ENCODE measurements at places on chromosomes 2 and 18.

- DNase-seq: no peak
These were observed 30.9 kb downstream of the FAM171B start for GRCh38 chr2:186724736-186725135.

GRCh38 chr2:128495996-128496547, 177.4 kb upstream of the HS6ST1 start:
- DNase-seq: no peak

GRCh38 chr2:207091928-207092327, 73.8 kb downstream of the KLF7 start:
- no peak for DNase-seq

- no peak for DNase-seq
These were observed 272.4 kb downstream of the PTPRM start for GRCh38 chr18:7839548-7839947.

GRCh38 chr2:8679827-8680731, 1.8 kb upstream of the ID2 start:
- DNase-seq: no peak

GRCh38 chr2:173008786-173009185, 66.9 kb upstream of the MAP3K20 start:
- no peak for DNase-seq

GRCh38 chr2:167388901-167389300, 500.6 kb downstream of the XIRP2 start:
- no peak for DNase-seq

DNA sequence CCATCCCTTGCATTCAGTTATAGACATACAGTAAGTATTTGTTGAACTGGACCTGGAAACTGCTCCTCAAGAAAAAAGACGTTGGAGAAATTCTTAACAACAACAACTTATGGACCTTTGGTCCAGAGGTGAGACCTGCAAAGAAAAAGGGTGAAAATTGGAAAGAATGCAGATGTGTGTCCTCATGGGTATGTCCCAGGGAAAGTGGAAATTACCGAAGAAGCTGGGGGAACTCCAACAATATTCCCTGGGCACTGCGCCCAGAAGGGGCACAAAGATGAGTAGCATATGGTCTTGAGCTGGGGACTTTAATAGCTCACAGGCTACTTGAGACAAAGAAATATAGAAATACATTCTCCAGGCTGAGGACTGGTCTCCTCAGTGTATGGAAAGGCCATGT, 35.5 kb upstream of the YWHAQ start:
- no peak for DNase-seq

DNA sequence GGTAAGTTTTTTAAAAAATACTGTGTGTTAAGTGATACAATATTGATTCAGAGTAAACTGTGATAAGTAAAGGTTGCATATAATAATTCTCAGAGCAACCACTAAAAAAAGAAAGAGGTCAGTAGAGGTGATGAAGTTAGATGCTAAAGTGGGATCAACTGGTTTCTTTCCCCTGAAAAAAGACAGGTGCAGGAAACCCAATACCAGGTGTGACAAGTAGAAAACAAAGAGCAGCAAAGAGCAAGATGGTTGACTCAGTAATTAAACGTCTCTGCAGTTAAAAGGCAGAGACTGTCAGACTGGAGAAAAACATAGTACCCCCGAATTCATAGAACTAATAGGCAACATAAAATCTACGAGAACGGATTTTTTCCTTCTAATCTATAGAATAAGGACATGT, 128.3 kb downstream of the ATP9B start:
- DNase-seq: no peak

DNA sequence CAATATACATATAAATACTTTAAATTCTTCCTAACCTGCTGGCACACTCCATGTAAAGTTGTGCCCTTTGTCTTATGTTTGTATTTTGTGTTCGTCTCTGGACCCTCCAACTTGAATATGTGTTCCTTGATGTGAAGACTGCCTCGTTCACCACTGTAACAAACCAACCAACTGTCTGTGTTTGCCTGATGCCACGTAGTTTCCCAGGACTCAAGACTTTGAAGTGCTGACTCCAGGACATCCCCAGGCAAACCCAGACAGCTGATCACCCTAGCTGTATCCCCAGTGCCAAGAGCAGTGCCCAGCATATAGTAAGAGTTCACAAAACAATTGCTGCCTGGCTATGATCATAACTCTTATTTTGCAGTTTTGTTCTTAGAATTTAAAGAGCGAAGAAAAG, 15.5 kb upstream of the CD226 start:
- DNase-seq: no peak

GRCh38 chr18:56233595-56233994, 404.8 kb downstream of the TXNL1 start:
- no peak for DNase-seq

DNA sequence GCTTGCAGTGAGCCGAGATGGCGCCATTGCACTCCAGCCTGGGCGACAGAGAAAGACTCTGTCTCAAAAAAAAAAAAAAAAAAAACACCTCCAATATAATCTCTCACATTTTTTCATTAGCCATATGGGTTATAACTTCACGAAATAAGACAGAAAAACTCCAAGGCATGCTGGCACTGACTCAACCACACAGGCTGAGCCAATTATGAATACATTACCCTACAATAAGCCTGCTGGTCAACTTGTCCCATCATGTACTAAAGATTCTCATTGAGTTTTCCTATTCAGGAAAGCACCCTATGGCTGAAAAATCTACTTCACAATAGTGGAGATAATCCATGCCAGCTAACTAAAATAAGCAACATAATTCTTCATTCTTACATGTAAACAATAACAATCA, 12.8 kb upstream of the MAP3K20 start:
- DNase-seq: no peak

- no peak for DNase-seq
These were observed 28.4 kb upstream of the IL36G start for GRCh38 chr2:112949456-112949855.

GRCh38 chr18:47577520-47577919, 326.1 kb upstream of the SKOR2 start:
- no peak for DNase-seq

- DNase-seq: no peak
These were observed 244.3 kb downstream of the GLI2 start for GRCh38 chr2:120979921-120980320.

- DNase-seq: no peak
These were observed 79.8 kb upstream of the PDE1A start for GRCh38 chr2:182506606-182507005.

DNA sequence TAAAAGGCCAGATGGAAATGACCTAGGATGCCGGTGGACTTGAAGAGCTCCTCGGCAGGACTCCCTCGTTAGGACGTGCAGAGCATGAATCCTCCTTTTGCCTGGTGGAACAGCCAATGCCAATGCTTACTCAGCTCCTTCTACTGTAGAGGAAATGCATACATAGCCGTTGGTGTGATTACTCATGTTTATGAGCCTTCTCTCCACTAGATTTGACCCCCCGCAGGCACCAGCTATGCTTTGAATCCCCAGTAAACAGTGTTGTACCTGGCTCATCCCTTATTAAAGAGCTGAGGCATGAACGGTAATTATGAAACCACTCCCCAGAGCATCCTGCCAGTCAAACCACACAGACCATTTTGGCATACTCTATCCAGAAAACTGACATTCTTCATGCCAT, 172.8 kb downstream of the ANTXR1 start:
- no peak for DNase-seq

- DNase-seq: no peak
These were observed 10.2 kb upstream of the CNDP1 start for GRCh38 chr18:74524097-74524496.

GRCh38 chr2:69704446-69704845, 37.5 kb upstream of the ANXA4 start:
- no peak for DNase-seq

DNA sequence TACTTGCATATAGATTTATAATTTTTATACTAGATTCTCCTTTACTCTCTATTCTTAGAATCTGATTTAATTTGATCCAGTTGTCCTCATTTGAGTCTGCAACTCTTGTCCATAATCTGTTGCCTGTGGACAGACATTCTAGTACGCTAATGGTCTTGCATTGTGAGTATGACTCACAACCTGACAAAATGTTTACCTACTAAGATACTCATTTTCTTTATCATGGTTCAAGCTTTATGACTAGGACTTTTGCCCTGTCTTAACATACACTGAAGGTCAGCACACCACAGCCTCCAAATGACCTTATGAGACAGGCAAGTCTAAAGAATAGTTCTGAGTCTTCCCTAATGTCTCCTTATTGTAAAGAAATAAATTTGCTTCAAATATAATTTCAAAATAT, 142.3 kb upstream of the CDH7 start:
- DNase-seq: no peak

- no peak for DNase-seq
These were observed 45.4 kb downstream of the C18orf63 start for GRCh38 chr18:74360852-74361655.

- DNase-seq: no peak
These were observed 53.1 kb downstream of the SLC4A5 start for GRCh38 chr2:74290066-74290465.

DNA sequence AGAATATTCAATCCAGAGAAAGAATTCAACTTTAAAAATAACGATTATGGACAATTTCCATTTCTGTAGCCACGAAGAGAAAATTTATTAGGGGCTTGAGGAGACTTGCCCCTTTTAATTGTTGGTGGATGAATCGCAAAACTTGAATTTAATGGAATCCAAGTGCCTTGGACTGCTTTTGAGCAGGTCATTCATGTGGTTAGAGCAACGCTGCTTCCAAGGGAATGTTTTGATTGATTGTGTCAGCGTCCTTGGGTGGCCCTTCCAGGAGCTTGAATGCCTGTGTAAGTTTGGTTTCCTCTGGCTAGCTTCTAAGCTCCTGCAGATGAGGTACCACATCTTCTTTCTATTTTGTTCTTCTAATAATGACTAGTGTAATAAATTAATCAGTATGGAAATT, 213.4 kb downstream of the LTBP1 start:
- no peak for DNase-seq

- DNase-seq: no peak
These were observed 65.9 kb downstream of the TMEM247 start for GRCh38 chr2:46545015-46545839.

- DNase-seq: no peak
These were observed 82.5 kb upstream of the KCNE4 start for GRCh38 chr2:222969491-222969890.

GRCh38 chr2:171225302-171225980, 64.7 kb upstream of the TLK1 start:
- no peak for DNase-seq

DNA sequence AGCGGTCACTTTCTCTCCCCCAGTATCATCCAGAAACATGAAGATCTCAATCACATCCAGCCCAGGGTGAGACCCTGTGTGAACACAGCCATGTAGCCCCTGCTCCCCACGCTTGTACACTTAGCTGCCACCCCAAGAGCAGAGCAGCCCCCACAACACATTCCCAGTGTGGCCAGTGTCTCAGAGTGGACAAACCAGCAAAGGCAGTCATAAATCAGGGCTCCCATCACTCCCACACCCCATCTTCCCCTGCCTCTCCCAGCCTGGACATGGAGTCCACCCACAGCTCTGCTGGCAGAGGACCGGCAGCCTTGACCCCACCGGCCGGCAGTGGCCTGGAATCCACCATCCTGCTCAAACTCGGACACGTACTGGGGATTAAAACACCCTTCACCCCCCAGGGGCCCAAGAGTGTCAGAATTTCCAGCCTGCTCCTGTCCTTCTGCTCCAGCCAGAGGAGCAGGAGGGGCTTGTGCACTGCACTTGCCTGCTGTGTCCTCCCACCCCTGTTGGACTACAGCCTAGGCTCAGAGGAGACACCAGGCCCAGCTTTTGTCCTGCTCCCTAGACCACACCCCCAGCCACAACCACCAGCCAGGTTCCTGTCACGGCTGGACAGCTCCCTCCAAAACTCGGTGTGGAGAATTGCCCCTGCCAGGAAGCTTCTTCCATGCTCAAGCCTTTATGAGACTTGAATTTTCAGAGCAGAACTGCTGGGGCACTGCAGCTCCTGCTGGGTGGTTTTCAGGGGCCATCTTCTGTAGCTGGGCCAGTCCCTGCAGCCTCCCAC, 206.1 kb downstream of the SMAD2 start:
- DNase-seq: no peak

DNA sequence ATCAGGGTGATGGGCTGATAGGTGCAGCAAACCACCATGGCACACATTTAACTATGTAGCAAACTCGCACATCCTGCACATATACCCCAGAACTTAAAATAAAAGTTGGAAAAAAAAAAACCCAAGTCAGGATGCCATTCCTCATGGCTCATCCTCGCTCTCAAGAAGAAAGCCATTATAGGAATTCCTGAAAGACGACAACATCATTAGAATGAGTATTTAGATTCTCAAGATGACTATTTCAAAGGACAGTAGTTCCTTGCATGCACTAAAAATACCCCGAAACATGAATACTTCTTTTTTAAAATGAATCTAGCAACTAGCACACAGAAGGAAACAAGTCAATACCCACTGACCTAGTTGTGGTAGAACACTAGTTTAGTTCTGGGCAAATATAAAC, 285.8 kb upstream of the REV1 start:
- DNase-seq: no peak

GRCh38 chr2:167607731-167608130, 639.7 kb downstream of the STK39 start:
- no peak for DNase-seq

DNA sequence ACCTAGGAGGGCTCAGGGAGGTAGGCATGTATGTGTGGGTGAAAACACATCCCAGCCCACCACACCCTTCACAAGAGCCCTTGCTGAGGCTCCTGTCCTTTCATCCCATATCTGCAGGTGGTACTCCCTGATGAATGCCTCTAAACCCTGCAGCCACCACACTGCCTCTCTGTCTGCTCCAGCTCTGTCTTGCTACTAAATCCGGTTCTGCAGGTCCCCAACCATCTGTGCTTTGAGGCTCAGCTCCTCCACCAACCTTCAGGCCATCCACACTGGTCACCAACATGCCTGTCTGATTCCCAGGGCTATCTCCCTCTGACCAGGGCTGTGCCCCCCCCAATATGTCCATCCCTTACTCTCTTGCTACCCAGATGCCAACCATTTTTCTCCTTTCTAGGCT, 92.7 kb downstream of the BIN1 start:
- no peak for DNase-seq

DNA sequence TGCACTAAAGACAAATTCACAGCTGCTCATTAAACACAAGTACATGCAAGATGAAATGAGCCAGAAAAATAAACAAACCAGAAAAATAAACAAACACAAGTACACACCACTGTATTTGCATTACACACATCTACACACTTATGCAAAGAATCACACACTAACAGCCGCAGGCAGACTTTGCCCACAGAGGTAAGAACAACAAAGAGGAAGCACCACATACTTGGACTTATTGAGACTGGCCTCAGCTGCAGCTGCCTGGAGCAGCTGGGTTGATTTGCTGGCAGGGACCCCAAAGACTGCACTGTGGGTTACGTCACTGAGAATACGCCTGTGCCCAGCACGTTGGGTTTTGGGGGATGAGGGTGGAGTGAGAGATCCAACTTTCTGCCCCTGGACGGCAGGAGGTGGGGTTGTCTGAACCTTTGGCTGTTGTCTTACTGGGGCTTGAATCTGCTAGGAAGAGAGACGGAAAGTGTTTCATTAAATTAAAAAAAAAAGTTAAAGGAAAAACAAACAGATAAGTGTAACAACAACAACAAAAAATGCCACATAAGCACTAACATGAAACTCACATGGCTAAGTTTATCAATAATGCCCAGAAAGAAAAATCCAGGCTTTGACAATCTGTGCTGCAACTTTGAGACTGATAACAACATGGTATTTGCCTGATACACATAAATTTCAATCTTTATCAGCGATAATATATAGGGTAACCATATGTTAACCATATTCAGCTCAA, 71.9 kb upstream of the NFU1 start:
- no peak for DNase-seq

GRCh38 chr18:60100778-60101177, 201.0 kb downstream of the PMAIP1 start:
- DNase-seq: no peak

GRCh38 chr2:113818382-113818951, 62.0 kb upstream of the SLC35F5 start:
- no peak for DNase-seq

All from activated T-helper 9 cell treated with anti-CD3 and anti-CD28 coated beads, Interleukin-2, amount 50 U/mL, for 16 hours (primary cell).